NCI-H1930 (cell line): ENCODE measurements at places on chromosomes 1 and 21.

- no peak for DNase-seq
Observed at GRCh38 chr1:234118911-234119310, 214.4 kb downstream of the SLC35F3 start.

GRCh38 chr1:106173101-106173500, 883.4 kb upstream of the PRMT6 start:
- DNase-seq: no peak

- no peak for DNase-seq
Observed at GRCh38 chr1:199422206-199422605, 605.3 kb upstream of the NR5A2 start.

DNA sequence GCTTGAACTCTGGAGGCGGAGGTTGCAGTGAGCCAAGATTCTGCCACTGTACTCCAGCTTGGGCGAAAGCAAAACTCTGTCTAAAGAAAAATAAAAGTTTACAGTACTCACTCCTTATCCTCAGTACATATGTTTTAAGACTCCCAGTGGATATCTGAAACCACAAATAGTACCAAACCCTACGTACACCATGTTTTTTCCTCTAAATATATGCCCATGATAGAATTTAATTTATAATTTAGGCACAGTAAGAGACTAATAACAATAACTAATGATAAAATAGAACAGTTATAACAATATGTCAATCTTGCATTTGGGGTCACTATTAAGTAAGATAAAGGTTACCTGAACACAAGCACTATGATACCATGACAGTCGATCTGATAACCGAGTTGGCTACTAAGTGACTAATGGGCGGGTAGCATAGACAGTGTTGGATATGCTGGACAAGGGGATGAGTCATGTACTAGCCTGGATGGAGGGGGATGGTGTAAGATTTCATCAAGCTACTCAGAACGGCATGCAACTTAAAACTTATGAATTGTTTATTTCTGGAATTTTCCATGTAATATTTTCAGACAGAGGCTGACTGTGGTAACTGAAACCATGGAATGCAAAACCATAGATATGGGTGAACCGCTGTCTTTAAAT, 43.7 kb downstream of the ST7L start:
- no peak for DNase-seq

- DNase-seq: no peak
Observed at GRCh38 chr1:93616221-93616995, 65.2 kb downstream of the BCAR3 start.

- no peak for DNase-seq
Observed at GRCh38 chr1:234934611-234935033, 194.0 kb downstream of the TOMM20 start.

DNA sequence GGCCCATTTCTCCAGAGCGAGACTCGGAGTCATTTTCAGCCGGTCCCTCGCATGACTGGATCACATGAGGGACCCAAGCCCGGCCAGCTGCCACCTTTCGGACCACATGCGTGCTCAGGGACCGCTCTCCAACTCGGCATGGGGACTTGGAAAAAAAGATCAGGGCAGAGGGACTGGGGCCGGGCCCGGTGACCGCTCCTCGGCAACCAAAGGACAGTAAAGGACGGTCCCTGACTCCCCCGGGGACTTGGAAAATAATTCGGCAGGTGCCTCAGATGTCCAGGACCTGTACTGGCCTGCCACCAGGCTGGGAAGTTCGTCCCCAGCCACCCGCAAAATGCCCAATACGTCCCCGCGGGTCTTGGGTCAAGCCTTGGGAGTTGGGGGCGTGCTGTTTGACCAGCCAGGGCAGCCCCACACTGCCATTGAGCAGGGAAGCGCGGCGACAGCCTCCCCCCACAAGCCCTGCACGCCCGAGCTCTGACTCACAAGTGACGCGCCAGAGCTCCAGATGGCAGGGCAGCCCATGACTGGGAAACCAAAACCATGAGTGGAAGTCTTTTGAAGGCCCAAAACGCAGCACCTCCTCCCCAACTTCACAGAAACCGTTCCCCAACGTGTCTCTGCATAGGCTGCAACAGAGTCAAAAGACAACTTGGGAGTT, 134.5 kb downstream of the LIPI start:
- no peak for DNase-seq

- peak; percentile 37 for DNase-seq
Observed at GRCh38 chr1:48889082-48889481, 112.4 kb upstream of the BEND5 start.

- DNase-seq: no peak
Observed at GRCh38 chr1:12406211-12407021, 176.6 kb downstream of the VPS13D start.

DNA sequence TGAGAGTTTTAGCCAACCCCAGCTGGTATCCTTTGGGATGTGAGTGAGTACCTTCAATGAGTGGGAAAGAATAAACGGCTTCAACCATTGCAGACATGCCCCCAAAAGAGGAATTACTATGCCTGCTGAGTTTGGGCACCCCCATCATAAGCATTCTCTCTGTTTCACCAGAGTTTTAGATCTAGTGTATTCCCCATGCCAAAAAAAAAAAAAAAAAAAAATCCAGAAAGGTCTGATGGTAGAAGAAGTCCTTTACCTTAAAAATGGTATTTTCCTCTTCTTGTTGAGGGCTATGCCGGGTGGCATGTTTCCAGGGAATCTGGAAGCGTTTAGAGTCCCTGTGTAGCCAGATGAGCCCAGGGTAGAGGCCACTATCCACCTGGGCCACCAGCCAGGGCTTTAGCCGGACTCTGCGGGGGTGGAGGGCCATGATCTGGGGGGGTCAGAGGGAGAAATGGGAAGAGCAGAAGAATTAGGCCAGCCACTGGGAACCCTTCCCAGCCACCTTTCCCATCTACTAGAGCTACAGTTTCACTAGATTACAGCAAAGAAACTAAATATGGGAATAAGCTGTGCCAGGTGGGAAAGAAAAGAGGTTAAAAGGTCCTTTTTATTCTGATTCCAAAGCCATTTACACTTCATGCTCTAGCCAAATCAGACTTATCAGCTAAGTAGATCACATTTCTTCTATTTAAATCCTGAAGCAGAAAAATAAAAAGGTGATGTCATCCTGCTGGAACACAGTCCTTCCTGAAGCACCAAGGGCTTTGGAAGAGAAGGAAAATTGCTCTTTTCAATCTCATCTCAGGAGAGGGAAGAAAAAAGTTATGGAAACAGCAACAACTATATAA, 4.7 kb downstream of the IRF6 start:
- no peak for DNase-seq

GRCh38 chr1:178037510-178038253, 56.2 kb upstream of the RASAL2 start:
- DNase-seq: no peak

DNA sequence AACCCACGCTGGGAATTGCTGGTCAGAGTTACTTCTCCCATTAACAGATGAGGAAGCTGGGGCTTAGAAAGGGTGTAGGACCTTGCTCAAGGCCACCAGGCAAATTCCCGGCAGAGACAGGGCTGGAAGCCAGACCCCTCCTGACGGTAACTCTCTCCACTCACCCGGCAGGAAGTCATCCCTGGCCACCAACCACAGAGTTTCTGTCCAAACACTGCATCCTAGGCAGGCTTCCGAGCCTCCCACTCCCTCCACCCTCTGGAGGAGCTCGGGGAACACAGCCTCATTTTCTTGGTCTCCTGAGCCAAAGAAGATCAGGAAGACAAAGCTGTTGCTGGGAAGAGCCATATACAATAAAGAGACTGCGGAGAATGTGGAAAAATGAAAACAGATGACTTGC, 25.0 kb upstream of the ZNF436 start:
- DNase-seq: no peak

GRCh38 chr21:36188937-36189336, 32.3 kb downstream of the DOP1B start:
- DNase-seq: no peak

GRCh38 chr1:54489627-54490250, 58.3 kb upstream of the ACOT11 start:
- no peak for DNase-seq

- no peak for DNase-seq
Observed at GRCh38 chr1:29761159-29761928, 525.0 kb downstream of the PTPRU start.

DNA sequence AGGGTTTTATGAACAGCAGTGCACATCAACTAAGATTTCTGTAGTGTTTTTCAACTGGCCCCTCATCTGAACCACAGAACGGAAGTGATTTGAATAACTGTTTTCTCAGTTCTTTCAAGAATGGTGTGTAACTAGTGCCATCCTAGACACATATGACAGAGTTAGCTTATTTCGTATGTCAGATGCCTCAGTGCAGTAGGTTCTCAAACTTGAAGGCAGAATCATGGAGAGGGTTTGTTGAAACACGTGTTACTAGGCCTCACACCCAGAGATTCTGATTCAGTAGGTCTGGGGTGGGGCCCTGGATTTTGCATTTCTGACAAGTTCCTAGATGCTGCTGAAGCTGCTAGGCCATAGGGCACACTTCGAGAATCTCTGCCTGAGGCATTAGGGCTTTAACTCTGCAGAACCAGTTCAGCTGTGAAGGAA, 49.0 kb downstream of the SCCPDH start:
- DNase-seq: no peak

GRCh38 chr1:78281580-78281979, 209.2 kb upstream of the PTGFR start:
- DNase-seq: no peak

DNA sequence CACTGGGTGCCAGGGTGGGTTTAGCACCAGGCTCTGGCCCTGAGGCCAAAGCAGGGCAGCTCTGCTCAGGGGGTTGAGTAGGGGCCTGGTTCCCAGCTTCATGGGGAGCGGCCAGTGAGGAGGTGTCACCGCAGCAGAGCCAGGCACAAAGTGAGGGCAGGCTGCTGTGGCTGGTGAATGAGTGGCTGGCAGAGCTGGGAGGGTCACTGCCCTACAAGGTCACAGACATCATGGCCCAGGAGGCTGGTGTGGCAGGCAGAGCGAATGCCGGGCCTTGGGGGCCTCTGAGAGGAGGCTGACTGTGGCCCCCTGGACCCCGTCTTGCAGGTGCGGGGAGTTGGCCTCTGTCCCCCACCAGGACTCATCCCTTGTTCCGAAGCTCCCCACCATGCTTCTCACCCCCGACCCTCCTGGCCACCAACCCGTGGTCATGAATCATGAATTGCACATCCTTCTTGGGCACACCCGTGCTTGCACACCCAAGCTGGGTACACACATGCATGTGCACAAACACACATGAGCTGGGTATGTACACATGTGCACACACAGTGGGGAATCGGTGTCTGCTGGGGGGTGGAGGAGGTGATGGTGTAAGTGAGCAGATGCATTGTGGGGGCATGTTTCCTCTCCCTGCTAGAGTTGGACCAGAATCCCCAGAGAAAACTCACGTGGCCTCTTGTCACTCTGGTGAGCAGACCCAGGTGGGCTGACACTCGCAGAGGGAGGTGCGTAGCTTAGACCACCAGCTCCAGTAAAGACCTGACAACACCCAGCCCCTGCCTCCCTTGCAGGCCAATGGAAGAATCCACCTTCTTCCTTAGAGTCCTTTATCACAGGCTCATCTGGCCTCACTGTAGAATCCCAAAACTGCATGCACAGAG, 4.8 kb upstream of the GNB1 start:
- DNase-seq: no peak

- no peak for DNase-seq
Observed at GRCh38 chr1:17350083-17350482, 21.9 kb upstream of the PADI6 start.

GRCh38 chr1:206059355-206059915, 6.5 kb downstream of the RHEX start:
- no peak for DNase-seq

DNA sequence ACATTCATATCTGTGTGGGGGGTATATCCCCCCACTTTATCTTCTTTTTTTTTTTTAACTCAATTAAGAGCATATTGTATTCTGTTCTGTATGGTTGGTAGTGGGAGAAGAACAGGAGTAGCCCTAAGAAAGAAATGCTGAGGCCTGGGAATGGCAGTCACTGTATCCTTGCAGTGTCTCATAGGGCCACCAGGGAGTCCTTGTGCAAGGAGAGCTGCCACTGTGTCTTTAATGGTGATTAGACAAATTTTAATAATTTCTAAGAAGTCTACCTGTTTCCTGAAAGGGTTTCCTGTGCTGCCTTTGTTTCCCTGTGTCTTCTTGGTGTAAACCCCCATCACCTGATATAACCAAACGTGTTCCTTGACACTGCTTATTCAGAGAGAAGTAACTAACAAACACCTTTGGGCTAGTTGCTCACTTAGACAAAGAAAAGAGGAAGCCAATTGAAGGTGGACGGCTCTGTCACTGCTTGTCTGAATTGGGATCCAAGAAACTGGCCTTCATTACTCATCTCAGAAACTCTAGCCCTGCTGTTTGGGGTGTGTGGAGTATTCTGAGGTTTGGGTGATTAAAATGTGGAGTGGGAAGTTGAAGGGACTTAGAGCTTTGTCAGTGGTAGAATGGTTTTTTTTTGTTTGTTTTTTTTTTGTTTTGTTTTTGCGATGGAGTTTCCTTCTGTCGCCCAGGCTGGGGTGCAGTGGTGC, 15.2 kb downstream of the GIPC2 start:
- no peak for DNase-seq

DNA sequence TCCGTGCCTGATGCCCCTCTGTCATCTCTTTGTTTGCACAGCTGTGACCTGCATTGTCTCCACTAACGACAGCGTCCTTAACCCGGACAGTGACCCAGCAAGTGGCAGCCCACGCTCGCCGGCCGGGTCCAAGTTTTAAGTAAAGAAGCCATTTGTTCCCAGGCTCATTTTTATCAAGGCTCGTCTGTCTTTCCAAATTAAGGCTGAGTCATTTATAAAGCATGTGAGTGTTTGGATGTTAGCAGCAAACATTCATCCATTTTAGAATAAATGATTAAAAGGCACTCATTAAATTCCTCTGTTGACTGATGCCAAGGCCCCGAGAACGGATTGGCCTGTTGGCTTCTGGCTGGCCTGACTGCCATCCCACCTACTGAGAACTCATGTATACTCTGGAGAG, 514.5 kb downstream of the NPHP4 start:
- DNase-seq: no peak

- DNase-seq: no peak
Observed at GRCh38 chr1:167291539-167292185, 71.0 kb downstream of the POU2F1 start.

GRCh38 chr21:40706806-40707655, 139.9 kb downstream of the DSCAM start:
- no peak for DNase-seq

DNA sequence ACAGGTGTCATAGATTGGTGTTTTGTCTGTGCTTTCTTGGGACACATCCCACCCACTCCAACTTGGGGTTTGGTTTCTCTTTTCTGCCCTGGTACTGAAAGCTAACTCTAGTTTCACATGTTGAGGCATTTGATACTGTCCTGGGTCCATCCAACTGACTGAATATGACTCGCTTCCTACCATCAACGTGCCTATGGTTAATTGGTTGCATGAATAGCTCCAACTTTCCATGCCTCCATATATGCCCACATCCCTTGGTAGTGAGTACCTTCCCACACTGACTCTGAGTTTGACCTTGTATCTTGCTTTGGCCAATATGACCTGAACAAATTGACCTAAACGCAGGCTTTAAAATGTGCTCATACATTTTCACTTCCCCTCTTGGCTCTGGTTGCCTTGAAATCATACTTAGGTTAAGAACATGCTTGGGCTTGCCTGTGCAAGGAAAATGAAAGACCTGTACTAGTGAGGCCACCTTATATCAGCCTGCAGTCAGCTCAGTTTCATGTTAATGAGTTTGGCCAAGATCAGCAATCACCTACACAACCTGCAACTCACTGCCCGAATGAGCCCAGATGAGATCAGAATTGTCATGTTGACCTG, 81.0 kb upstream of the KCNK2 start:
- DNase-seq: no peak

- DNase-seq: no peak
Observed at GRCh38 chr1:8639148-8639547, 178.3 kb downstream of the RERE start.
